NCI-H2171 (cell line): ENCODE measurements at places on chromosomes 3 and 15.

GRCh38 chr3:64080616-64081234 lies 57.4 kb upstream of the PSMD6 start:
- no peak for DNase-seq

DNA sequence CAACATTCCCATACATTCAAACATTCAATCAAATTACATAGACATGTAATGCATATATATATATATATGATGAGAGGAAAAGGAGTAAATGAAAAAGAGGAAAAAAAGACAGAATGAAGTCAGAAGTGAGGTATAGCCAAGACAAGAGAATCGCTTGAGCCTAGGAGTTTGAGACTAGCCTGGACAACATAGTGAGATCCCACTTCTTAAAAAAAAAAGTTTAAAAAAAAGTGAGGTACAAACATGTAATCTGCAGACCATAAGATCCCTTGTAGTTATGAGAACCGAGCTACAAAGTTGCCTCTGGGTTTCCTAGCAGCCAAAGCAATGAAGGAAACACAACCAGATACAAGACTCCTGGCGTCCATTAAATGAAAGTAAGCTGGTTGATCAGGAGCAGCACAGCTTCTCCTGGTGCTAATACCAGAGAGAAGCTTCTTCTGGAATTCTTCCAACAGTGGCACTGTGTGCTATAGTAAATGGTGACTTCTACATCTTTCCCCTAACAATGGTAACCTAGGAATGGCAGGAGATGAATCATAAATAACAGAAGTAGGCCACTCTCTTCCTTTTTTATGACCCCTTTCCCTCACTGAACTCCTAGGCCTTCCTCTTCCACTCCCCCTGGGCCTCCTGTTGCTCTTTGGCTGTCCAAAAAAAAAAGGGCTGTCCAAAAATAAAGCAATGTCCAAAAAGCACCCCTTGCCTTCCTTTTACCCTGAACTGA lies 3.5 kb downstream of the KCNMB3 start:
- DNase-seq = no peak

- peak; percentile 84 for DNase-seq
These were observed 54.8 kb upstream of the SPESP1 start for GRCh38 chr15:68875377-68876116.

- no peak for DNase-seq
These were observed 21.7 kb downstream of the LEKR1 start for GRCh38 chr3:156847752-156848448.

GRCh38 chr15:38617831-38618230 lies 53.2 kb upstream of the RASGRP1 start:
- DNase-seq = no peak

- no peak for DNase-seq
These were observed 167.7 kb downstream of the GHSR start for GRCh38 chr3:172280406-172281051.

- peak; percentile 83 for DNase-seq
These were observed 175.7 kb downstream of the ALCAM start for GRCh38 chr3:105542282-105543019.

DNA sequence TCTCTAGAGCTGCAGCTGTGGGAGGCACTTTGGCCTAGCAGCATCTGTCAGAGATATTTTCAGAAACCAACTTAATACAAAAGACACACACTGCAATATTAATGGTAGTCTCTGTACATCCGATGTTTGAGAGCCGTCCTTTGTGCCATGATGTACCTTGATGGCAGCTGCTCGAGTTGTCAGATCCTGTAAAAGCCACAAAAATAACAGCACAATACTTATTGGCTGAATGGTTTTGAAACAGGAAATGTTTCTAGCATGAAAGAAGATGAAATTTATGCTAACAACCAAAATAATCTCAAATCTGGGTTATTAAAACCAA lies 445.5 kb upstream of the TBL1XR1 start:
- no peak for DNase-seq

- no peak for DNase-seq
These were observed 68.2 kb downstream of the RAB7A start for GRCh38 chr3:128794067-128794768.

- DNase-seq = no peak
These were observed 1.6 kb upstream of the SIAH2 start for GRCh38 chr3:150764566-150764965.

- no peak for DNase-seq
These were observed 764.8 kb upstream of the NR2F2 start for GRCh38 chr15:95565690-95566089.

GRCh38 chr15:31222773-31223341 lies 103.8 kb upstream of the KLF13 start:
- no peak for DNase-seq

GRCh38 chr15:67134067-67134838 lies 68.9 kb downstream of the SMAD3 start:
- no peak for DNase-seq

- no peak for DNase-seq
These were observed 3.1 kb upstream of the FOXB1 start for GRCh38 chr15:60000824-60001609.

DNA sequence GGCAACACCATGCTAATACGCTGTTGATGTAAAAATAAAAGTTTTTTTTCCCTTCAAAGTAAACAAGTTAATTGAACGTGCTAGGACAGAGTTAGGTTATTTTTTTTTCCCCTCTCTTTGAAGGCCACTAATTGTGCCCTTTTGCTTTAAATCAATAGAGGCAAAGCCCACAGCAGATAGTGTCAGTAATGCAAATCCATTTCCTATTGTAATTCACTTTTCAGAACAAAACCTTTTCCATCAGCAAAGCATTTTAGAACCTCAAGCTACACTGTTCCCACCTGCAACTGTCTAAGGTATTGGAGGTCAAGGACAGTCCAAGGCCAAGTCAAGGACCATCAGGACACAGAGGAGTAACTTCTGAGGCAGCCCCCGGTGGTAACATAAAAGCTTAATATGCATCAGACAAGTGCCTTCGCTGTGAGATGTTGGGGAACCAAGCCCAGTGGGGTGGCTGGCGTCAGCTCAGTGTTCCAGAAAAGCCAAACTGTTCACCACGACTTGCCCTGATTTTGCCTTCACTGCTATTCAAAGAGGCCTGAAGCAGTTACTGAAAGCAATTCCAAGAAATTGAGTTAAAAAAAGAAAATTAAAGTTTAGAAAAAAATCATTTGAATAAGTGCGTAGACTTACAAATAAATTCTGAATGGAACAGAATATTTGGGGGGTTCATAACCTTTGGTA lies 65.8 kb upstream of the ICE2 start:
- no peak for DNase-seq

DNA sequence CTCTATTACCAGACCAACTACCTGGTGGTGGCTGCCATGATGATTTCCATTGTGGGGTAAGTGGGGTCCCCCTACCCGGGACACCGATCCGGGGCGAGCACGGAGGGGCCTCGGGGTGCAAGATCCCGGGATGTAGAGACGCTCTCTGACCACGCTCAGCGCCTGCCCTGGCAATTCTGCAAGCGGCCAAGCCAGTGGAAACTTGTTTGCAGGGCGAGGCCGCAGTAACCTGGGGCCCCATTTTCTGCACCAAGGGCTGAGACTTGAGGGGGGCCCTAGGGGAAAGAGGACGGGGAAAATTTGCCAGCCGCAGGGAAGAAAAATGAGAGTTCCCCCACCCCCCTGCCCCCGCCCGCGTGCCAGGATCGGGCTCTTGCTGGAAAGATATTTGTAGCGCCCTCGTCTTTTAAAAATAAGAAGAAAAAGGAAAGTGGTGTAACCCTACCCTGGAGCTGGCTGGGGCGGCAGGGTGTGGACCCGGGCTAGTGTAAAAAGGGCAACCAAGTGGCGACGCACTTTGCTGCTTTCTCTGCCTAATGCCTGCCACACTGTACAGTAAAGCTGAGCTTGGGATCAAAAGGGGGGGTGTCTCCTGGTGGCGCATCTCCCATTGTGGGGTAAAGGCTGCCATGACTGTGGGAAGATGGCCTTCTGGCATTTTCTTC lies 563 bp downstream of the ARL6IP5 start:
- DNase-seq = no peak

- DNase-seq = no peak
These were observed 92.2 kb downstream of the KLHL25 start for GRCh38 chr15:85702321-85703101.

DNA sequence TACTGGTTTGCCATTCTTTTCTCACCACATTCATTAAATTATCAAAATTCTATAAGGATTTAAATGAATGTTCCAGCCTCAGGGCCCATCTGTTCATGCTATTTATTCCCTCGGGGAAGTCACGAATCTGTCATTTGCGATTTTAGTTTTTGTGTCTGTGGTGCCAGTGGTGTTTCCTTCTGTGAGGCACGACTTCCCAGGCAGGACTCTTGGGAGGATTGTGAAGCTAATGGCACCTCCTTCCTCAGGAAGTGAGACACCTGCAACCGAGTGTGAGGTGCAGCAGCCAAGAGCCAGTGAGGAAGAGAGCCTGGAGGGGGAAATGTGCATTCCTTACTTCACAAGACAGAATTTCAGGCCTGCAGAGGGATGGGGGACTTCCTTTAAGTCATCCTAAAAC lies 24.1 kb downstream of the SV2B start:
- DNase-seq = peak; percentile 15

DNA sequence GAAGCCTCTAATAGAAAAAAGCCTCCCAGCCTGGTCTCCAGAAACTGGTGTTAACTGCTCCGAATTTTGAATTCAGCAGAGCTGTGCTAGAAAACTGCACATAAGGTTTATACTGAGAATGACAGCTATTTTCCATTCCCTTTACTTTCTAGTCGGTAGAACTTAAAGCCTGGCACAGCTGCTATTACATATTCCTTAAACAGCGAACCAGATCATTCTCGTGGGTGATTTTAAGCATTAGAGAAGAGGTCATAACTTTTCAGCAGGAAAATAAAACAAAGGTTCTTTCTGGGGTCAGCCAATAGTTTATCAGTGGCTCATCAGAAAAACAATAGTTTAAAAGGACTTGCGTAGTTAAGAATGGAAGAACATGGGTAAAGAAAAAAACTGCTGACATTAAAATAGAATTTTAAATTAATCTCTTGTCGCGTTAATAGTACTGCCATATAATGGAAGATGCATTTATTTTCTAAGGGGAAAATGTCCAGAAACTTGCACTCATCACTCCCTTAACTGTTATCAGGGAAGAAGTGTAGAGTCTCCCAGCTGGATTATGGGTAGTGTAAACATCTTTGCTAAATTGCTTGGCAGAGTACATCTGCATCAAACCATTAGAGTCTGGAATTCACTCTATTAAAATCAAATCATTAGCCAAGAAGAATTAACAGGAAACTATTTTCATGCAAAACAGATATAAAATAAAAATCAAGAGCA lies 7.9 kb downstream of the VGLL4 start:
- no peak for DNase-seq

DNA sequence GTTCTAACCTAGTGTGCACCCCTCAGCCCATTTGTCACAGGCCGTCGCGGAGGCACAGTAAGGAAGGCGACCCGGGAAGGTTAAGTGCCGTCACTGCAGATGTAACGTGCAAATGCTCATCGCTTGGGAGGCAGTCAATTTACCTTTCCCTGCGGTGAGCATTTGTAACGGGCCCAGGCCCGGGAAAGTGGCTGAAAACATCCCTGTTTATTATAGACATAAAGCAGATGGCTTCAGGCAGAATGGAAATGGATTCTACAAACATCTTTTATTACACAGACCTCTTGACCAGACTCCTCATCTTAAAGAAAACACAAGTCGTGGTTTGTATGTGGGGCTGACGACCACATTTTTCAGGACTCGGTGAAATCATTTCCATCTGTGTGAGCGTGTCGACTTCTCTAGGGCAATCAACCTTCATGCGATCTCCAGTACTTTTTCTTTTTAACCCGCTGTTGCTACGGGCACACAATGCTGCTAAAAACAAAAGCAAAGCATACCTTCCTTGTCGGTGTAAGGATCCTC lies 43.6 kb downstream of the NMNAT3 start:
- DNase-seq = no peak

DNA sequence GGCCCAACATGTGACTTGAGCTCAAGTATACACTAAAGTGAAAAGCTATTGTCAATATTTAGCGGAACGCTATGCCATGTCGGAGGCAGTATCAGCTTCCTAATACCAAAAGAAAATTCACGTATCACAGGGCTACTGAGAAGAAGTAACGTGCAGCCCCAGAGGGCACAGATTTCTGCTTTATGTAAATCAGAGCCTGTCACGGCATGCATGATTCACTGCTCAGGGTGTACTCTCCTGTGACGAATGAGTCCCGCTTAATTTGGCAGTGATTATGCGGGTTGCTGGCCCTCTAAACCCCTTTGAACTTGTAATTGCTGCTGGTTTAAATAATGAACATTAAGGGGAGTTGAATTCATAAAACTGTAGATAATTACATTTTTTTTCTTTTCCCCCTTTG lies 85.3 kb downstream of the MEIS2 start:
- DNase-seq = peak; percentile 39

DNA sequence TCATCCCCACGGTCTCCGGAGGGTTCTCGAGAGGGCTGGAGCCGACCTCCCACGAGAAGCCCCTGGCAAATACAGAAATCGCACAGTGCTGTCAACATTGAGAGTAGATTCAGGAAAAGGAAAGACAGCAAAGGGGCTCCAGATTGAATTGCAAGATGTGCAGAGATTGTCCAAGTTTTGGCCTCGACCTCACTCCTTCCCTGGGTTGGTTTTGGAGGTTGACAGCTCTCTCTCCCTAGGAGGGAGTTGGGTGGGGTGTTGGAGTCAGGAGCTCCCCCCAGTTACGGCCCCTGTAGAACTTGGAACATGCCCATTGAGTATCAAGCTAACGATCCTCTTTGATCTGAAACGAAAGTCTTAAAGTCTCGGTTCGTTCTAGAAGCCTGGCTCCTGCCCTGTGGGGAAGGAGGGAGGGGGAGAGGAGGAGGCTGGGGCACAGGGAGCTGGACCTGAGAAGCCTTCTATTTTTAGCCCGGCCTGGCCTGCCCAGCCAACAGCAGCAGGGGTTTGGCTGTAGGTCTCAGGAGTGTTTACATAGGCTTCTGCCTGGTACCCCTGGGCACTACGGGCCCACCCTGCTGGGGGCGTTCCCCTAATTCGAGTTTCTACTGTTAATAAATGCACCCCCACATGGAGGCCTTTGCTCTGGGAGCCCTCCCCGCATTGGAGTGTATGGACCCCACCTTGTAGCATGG lies 672 bp upstream of the KY start:
- no peak for DNase-seq

DNA sequence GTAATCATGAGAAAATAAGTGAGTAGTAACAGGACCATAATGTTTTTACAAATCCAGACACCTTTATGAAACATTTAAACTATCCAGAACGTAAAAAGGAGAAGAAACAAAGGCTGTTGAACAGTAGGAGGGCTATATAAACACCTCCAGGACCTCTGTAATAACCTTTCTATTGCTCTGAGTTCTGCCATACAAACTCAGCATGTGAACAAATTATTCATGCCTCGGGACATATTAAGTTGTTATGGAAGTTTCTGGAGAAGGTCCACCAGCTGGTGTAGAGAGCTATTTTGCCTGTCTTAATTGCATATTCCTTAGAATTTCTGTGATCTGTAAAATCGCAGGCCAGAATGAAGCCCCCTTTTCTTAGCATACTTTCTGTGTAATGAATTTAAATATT lies 256.3 kb downstream of the UBE2E2 start:
- no peak for DNase-seq
